ENCODE measurements at places on chromosomes 7 and 10.

- DNase-seq = no peak
Observed at GRCh38 chr7:51613911-51614357, 297.3 kb upstream of the COBL start.

DNA sequence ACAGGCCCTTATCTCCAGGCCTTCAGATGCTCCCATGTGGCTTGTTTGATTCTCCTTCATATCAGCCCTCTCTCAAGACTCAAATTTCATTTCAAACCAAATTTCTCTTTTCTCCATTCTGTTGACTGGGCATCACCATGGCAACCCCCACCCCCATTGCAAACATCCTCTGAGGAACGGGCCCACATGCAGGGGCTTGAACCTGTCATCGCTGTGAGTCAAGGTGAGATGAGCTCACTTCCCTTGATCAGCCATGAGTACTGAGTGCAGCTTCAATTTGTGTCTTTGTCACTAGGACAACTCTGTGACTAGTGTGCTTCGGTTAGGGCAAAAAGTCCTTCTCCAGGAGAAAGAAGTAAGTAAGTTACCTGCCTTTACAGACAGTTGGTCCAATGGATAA is 41.9 kb downstream of the CALML3 start:
- DNase-seq = no peak

DNA sequence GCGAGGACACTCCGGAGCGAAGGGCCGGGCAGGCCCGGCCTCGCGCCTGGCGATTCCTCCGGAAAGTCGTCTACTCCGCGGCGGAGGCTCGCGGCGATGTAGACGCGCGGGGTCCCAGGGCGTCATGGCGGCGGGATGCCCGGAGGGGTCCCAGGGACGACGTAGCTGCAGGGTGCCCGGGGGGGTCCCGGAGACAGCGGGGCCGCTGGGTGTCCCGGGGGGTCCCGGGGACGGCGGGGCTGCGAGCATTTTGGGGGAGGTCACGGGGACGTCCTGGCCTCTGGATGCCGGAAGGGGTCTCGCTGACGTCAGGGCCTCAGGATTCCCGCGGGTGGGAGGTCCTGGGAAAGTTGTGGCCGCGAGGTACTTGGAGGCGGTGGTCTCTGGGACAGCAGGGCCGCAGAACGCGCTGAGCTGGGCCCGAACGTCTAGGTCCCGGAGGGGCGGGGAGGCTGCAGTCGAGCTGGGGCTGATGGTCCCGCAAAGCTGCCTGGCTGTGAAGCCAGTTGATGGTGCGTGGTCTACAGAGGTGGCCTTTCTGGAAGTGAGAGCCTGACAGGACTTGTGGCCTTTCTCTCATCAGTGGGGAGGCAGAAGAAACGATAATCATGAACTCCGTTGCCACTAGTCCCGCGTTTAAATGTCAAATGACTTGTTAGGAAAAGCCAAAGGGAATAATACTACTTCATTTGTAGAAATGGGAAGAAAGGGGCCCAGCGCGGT is 637 bp downstream of the HSPA14 start:
- peak; percentile 69 for DNase-seq

- DNase-seq = no peak
Observed at GRCh38 chr7:143511593-143512047, 33.9 kb downstream of the TAS2R41 start.

- no peak for DNase-seq
Observed at GRCh38 chr10:14477408-14477710, 146.6 kb upstream of the FRMD4A start.

DNA sequence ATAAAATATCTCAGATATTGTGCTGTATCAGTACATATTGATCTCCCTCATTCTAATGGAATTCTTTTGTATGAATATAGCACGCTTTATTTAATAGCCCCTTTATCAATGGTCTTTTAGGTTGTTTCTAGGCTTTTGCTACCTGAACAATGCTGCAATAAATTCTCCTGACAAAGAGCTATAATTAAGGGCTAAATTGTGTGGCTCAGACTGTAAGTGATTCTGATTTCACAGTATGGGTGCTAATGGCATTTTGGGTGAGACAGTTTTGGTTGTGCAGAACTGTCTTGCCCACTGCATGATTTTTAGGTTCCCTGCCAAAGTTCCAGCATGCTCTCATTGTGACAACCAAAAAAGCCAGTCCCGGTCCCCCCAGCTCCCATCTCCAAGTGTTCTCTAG is 363.2 kb downstream of the REEP3 start:
- no peak for DNase-seq

DNA sequence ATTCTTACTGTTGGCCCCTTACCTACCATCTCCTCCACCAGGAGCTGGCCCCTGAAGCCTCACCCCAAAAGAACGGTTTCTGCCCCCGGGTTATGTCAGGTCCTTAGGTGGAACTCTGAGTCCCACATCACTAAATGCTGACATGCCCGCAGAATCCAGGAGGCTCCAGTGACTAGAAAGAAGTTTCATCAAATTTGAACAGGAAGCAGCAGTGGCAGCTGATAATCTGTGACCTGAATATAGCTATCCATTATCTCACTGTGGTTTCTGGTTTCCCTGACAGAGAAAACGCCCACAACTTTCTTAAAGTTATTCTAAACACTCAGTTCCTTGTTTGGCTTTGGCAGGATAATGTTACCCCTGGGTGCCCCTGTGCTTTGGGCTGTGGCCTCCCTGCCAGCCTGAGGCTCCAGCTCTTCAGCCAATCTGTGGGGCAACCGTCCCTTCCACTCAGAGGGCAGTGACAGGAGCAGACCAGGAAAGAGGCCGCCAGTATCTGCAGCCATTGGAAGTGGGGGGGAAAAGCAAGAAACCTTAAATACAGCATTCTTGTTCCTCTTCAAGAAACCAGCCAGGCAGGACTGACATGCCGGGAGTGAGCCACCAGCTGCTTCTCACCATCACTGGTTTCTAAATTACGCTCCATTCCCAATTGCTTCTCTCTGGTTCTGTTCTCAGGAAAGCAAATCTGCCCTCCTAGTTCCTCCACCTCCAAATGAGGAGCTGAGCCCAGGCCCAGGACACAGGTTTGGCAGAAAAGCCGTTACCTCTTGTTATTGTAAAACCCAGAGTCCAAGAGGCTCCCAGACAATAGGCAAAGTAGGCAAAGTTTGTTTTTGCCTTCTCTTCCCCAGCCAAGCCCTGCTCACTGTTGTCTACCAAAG is 41.2 kb upstream of the VCL start:
- peak; percentile 65 for DNase-seq

DNA sequence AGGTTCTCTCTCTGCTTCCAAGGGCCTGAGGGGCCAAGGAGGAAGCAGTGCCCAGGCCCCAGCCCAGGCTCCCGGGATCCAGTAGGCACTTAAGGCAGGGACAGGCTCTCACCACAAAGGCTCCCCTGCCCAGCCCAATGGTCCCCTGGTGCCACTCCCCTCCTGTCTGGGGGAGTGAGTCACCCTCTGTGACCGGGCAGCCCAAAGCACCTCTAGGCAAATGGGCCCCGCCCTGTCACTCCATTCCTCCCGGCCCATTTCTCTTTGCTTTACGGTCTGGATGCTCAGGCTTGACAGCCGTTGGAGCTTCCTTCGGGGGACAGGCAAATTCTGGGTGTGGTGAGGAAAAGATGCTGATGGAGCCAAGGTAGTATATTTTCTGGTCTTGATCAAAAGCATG is at the start of gene CALHM3:
CALHM3 (minus strand) TSS at position 106 of the 400 bp plus-strand sequence. CDS start 208 bp downstream, outside the sequence.
- no peak for DNase-seq

- peak; percentile 64 for DNase-seq
Observed at GRCh38 chr7:142300689-142301088, 42.8 kb upstream of the PRSS58 start.

DNA sequence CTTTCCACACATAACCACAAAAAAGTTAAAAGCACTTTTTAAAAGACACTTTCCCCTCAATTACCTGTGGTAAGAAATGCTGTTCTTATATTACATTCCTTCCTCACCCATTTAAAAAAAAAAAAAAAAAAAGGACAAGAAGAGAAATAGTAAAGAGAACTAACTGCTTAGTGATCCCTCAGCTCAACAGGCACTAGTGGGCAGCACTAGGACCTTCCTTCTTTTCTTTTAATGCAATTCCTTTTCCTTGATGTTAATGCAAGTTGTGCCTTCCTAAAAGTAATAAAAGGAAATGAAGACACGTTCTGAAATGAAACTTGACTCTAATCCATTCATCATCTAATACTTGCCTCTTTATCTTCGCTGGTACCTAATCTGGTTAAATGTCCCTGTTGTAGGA is 189.7 kb downstream of the TCF7L2 start:
- DNase-seq = no peak

GRCh38 chr10:89301232-89301631 is 614 bp upstream of the IFIT2 start:
- no peak for DNase-seq

GRCh38 chr7:45178241-45179225 is 20.9 kb downstream of the RAMP3 start:
- DNase-seq = no peak

DNA sequence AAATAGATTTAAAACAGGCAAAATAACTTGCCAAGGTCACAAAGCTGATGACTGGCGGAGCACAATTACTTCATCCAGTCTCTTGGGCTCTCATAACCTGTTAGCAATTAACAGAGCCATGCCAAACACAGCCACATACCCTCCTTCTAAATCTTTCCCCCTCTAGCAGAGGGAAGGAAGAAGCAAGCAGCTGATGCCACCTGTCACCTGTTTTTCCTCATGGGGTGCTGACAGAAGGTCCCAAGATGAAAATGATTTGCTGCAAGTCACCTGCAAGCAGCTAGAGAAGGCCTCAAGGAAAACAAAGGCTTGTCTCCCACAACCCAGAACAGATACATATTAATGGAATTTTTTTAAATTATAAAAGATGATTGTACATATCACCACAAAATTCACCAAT is 117.8 kb downstream of the GFRA1 start:
- no peak for DNase-seq

- DNase-seq = peak; percentile 11
Observed at GRCh38 chr10:49150426-49150825, 16.6 kb upstream of the FAM170B start.

- no peak for DNase-seq
Observed at GRCh38 chr10:121935702-121936101, 7.9 kb upstream of the ATE1 start.

DNA sequence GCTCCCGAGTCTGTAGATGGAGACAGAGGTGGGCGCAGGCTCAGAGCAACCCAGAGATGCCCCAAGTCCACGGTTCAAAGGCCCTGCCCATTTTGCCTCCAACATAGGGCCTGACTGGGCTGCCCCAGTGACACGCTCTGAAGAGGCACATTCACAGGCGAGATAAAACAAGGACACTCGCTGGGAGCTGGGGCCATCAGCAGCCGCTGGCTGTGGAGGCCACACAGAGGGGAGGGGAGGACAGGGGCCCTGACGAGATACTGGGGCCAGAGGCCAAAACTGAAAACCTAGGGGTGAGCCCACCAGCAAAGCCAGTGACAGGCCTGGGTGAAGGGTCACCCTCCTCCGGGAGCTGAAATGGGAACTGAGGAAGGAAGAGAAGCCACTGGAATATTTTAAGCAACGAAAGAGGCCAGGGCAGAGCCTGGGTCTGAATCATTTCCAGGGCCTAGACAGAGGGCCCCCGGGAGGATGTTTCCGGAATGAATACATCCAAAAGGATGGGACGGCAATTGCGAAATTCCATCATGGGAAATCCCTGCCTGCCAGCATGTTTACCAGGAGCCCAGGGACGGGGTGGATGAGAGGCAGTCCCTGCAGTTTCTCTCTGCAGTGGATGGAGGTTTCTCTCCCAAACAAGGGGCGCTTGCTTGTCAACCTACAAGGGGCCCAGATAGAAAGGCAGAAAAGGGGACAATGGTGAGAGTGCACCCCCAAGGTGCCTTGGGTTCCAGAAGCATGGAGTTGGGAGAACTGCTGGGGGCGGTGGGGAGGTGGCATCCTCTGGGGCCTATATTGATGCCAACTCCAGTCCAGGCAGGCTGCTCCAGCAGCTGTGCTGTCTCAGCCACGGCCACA is 29.0 kb upstream of the HSPA12A start:
- DNase-seq = no peak

DNA sequence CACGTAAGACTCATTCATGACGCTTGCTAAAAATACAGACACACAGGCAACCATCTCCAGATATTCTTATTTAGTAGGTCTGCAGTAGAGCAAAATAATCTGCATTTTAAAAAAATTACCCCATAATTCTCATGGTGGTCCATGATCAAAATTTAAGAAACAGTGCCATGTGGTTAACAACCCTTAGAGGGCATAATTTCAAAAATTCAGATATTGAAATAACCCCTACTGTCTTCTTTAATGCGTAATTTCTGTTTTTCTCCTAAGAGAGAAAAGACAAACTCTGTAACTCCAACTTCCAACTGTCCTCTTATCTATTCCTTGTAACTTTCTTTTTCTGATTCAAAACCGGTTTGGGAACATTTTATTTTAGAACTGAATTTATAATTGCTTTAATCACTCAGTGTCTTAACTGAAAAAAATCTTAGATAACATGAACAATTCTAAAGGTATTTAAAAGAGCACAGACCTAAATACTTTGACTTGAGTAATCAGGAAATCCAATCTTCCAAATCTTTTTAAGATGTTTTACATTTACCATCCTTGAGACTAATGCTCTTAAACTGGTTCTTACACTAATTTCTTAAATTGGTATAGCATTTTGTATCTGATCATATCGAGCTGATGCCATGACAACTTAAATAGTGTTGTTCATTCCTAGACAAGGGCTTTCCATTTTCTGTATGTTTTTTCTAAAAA is 148.0 kb downstream of the GALNT11 start:
- DNase-seq = no peak

Measured in activated CD8-positive, alpha-beta memory T cell treated with anti-CD3 and anti-CD28 coated beads for 24 hours (primary cell).